ENCODE measurements at places on chromosomes 1 and 21.

DNA sequence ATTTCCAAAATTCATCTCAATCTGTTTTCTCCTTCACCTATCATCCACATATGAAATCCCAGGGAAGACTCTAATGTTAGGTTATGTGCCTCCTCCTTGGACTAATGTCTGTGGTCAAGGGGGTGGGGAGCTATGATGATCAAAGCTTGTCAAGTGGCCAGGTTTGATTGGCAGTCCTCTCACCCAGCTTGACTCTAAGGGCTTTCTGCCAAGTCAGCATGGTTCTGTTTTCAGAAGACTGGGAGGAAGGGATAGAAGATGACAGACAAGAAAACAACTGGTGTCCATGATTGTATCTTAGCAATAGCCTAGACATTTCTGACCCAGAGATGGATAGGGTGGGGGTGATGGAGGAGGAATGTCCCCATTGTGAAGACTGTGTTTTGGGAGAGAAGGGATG lies 9.1 kb upstream of the THEM5 start:
- H3K36me3 ChIP-seq, result no peaks in the 10 kb centered on the region
- no peaks in the 10 kb centered on the region for H3K27me3 ChIP-seq
- H3K4me3 ChIP-seq, result no peak overlapping the region
- H3K4me1 ChIP-seq, result no peaks in the 10 kb centered on the region
- H3K27ac ChIP-seq, result no peak overlapping the region
- no peak for DNase-seq

GRCh38 chr1:172154551-172154950 lies 265.9 kb upstream of the C1orf105 start:
- DNase-seq, result no peak
- H3K36me3 ChIP-seq, result no peaks in the 10 kb centered on the region
- H3K27ac ChIP-seq, result peak overlapping the region; percentile 8

- no peaks in the 10 kb centered on the region for H3K36me3 ChIP-seq
- no peak overlapping the region for H3K27ac ChIP-seq
- no peaks in the 10 kb centered on the region for H3K27me3 ChIP-seq
Observed at GRCh38 chr1:10901091-10901890, 104.8 kb upstream of the CASZ1 start.

GRCh38 chr1:3018576-3018975 lies 2.7 kb upstream of the ACTRT2 start:
- H3K4me3 ChIP-seq, result no peak overlapping the region
- no peak for DNase-seq
- H3K27me3 ChIP-seq, result peaks cover 27% of the 10 kb centered on the region
- H3K27ac ChIP-seq, result no peak overlapping the region
- no peaks in the 10 kb centered on the region for H3K36me3 ChIP-seq

DNA sequence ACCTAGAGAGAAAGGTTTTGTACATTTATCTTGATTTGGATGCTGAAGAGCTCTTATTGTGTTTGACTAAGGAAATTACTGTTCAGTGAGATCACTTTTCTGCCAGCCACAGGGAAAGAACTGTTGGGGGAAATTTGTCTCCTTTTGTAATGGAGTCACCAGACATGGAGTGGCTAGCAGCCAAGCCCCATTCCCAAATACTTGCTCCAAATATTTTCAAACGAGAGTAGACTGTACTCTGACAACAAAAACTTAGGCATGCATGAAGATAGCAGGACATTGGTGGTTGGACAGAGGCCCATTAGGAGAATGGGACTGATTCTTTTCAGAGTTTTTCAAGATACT lies 21.1 kb downstream of the IPO9 start:
- no peaks in the 10 kb centered on the region for H3K4me1 ChIP-seq
- H3K27me3 ChIP-seq, result no peaks in the 10 kb centered on the region
- no peak overlapping the region for H3K4me3 ChIP-seq
- peaks cover 74% of the 10 kb centered on the region for H3K36me3 ChIP-seq
- DNase-seq, result no peak

GRCh38 chr21:32806810-32807386 lies 35.3 kb upstream of the PAXBP1 start:
- no peaks in the 10 kb centered on the region for H3K4me1 ChIP-seq
- no peaks in the 10 kb centered on the region for H3K36me3 ChIP-seq
- H3K4me3 ChIP-seq, result no peak overlapping the region
- no peak overlapping the region for H3K27ac ChIP-seq
- DNase-seq, result no peak

DNA sequence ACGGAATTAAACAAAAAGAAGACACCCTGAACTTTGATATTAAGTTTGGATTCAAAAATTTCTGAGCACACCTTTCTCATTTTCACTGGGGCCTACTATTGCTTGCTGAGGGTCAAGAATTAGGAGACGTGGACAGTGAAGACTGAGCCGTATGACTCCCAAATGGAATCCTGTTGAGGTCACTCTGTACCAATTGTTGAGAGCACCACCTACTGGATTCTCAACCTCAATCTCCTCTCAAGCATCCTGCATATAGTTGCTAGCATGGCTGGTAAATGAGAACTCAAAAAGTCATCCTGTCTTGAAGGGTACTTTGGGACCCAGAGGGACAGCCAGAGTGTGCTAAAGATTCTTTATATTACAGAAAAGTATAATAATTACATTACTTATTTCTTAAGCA lies 20.2 kb upstream of the MTR start:
- H3K4me3 ChIP-seq, result no peak overlapping the region
- no peaks in the 10 kb centered on the region for H3K4me1 ChIP-seq
- no peaks in the 10 kb centered on the region for H3K36me3 ChIP-seq
- no peak overlapping the region for H3K27ac ChIP-seq
- peaks cover 19% of the 10 kb centered on the region for H3K27me3 ChIP-seq

- no peak overlapping the region for H3K27ac ChIP-seq
- H3K4me3 ChIP-seq, result no peak overlapping the region
Observed at GRCh38 chr1:170513138-170513537, 18.8 kb upstream of the GORAB start.

GRCh38 chr21:14306126-14306907 lies 76.6 kb downstream of the HSPA13 start:
- DNase-seq, result no peak
- no peaks in the 10 kb centered on the region for H3K36me3 ChIP-seq
- no peaks in the 10 kb centered on the region for H3K4me1 ChIP-seq
- H3K27me3 ChIP-seq, result no peaks in the 10 kb centered on the region
- no peak overlapping the region for H3K27ac ChIP-seq

- H3K36me3 ChIP-seq, result no peaks in the 10 kb centered on the region
- DNase-seq, result no peak
- H3K27me3 ChIP-seq, result peaks cover 8% of the 10 kb centered on the region
- no peaks in the 10 kb centered on the region for H3K4me1 ChIP-seq
- no peak overlapping the region for H3K4me3 ChIP-seq
Observed at GRCh38 chr21:35896060-35896459, 164.3 kb downstream of the SETD4 start.

DNA sequence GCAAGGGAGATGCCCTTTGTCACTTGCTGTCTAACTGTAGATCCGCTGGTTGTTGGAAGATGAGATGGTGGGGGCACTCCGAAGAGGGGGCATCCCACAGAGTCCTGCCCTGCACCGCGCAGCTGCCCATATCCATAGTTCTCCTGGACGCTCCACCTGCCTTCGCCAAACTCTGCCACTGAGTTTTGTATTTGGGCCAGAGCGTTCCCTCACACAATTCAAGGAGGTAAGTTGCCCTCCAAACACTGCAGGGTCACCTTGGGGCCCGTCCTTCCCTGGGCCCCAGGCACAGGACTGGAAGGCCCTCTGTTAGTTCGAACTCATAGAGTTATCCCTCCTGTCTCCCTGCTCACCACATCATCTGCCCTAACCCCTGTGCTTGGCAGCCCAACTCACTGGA lies 22.1 kb downstream of the HYI start:
- H3K27me3 ChIP-seq, result no peaks in the 10 kb centered on the region
- H3K4me1 ChIP-seq, result no peaks in the 10 kb centered on the region
- H3K36me3 ChIP-seq, result peaks cover 30% of the 10 kb centered on the region
- H3K4me3 ChIP-seq, result no peak overlapping the region
- no peak overlapping the region for H3K27ac ChIP-seq

- no peaks in the 10 kb centered on the region for H3K36me3 ChIP-seq
- H3K4me3 ChIP-seq, result no peak overlapping the region
- no peaks in the 10 kb centered on the region for H3K4me1 ChIP-seq
Observed at GRCh38 chr1:201172326-201172725, 18.1 kb upstream of the TMEM9 start.

DNA sequence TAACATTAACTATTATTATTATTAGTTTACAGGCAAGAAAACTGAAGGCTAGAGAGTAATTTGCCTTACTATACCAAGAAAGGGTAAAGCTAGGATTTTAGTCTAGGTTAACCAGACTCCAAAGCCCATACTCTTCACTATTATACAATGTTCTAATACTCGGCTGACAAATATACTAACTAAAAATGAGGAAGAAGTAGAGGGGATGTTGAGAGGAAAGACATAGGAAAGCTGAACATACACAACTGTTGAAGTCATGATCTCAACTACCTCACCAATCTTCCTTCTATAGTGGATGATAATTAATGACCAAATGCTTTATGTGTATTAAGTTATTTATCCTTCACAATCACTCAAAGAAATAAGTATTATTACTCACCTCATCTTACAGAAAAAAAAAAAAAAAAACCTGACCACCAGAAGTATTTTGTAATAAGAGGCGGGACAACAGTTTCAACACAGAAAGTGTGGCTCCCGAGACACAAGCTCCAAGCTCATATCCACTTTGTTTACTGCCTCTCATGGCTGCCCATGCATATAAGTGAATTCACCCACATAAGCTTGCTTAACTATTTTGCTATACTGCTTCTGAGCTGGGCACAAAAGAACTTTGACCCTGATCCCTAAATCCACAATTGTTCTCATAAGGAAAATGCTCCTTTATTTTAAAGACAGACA lies 78.0 kb downstream of the USP1 start:
- H3K27ac ChIP-seq, result no peak overlapping the region
- H3K36me3 ChIP-seq, result no peaks in the 10 kb centered on the region
- no peak for DNase-seq
- H3K27me3 ChIP-seq, result no peaks in the 10 kb centered on the region

GRCh38 chr1:232509570-232509969 lies 120.4 kb downstream of the SIPA1L2 start:
- no peak overlapping the region for H3K27ac ChIP-seq
- DNase-seq, result no peak
- no peaks in the 10 kb centered on the region for H3K27me3 ChIP-seq
- no peaks in the 10 kb centered on the region for H3K4me1 ChIP-seq
- no peak overlapping the region for H3K4me3 ChIP-seq
- H3K36me3 ChIP-seq, result no peaks in the 10 kb centered on the region

GRCh38 chr1:178371933-178372388 lies 124.8 kb downstream of the CLEC20A start:
- no peaks in the 10 kb centered on the region for H3K4me1 ChIP-seq
- no peak overlapping the region for H3K4me3 ChIP-seq
- no peak for DNase-seq
- no peaks in the 10 kb centered on the region for H3K27me3 ChIP-seq

- no peak for DNase-seq
- no peak overlapping the region for H3K27ac ChIP-seq
- no peaks in the 10 kb centered on the region for H3K27me3 ChIP-seq
- H3K4me3 ChIP-seq, result no peak overlapping the region
- H3K4me1 ChIP-seq, result no peaks in the 10 kb centered on the region
- no peaks in the 10 kb centered on the region for H3K36me3 ChIP-seq
Observed at GRCh38 chr1:109993885-109994284, 9.3 kb downstream of the AHCYL1 start.

- H3K4me1 ChIP-seq, result no peaks in the 10 kb centered on the region
- H3K27me3 ChIP-seq, result no peaks in the 10 kb centered on the region
- H3K27ac ChIP-seq, result no peak overlapping the region
- DNase-seq, result no peak
- no peak overlapping the region for H3K4me3 ChIP-seq
- H3K36me3 ChIP-seq, result no peaks in the 10 kb centered on the region
Observed at GRCh38 chr1:185603158-185603557, 131.0 kb upstream of the HMCN1 start.

DNA sequence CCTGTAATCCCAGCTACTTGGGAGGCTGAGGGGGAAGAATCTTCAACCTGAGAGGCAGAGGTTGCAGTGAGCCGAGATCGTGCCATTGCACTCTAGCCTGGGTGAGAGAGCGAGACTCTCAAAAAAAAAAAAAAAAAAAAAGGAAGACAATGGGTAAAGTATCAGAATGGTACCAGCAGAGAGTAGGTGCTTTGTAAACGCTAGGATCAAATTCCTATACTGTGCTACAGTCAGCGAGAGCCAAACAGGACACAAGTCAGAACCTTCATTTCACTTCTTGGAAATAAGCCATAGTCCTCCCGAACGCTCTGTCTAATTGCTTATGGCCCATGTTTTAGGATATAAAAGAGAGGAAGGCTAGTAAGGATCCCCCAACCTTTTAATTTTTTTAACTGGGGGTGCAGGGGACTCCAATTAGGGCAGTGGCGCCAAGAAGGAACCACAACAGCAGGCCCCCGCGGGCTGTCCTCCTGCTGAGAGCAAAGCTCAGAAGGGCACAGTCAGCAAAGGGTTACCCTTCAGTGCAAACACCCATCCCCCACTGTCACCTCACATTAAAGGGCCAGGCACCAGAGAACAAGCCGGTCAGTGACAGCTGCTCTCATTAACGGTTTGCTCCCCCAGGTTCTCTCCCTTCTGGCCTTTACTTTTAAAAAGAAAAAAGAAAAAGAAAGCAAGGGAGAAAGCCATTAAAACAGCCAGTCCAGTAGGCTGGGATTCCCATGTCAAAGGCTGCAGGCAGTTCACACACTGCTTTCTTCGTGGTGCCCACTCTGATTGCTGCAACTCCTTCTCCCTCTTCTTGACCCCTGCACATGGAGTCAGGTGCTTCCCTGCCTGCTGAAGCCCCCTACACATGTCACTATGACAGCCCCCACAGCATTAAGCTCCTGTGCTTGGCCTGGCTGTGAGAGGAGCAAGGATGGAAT lies 69.4 kb downstream of the PLPP3 start:
- DNase-seq, result no peak
- no peak overlapping the region for H3K27ac ChIP-seq
- no peaks in the 10 kb centered on the region for H3K27me3 ChIP-seq
- no peak overlapping the region for H3K4me3 ChIP-seq
- no peaks in the 10 kb centered on the region for H3K4me1 ChIP-seq
- no peaks in the 10 kb centered on the region for H3K36me3 ChIP-seq

DNA sequence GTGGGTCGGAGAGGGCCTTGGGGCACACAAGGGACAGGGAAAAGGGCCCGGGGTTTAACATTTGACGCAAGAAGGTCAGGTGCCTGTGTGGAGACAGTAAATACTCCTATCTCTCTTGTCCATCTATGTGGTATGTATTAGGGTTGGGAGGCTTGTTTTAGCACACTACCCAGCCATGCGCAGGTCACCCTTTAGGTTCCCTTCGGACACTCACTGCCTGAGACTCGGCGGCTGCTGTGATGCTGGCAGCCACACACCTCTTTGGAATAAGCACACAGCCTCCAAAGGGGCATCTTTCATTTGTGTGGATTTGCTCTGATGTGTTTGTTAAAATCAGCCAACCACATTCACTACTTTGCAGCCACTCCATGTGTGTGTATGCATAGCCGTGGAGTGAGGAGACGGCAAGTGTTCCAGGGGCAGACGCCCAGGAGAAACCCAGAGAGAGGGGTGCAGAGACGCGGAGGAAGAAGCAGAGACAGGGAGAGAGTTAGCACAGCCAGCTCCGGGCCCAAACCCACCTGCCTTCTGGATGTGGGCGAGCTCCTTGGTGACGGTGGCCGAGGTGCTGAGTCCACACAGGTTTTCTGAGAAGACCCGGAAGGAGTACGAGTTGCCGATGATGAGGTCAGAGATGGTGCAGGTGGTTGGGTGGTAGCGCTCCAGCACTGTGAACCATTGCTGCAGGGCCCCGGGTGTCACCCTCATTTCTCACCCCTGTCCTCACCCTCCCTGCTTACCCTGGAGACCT lies 5.7 kb downstream of the MYBPH start:
- H3K36me3 ChIP-seq, result no peaks in the 10 kb centered on the region
- H3K4me3 ChIP-seq, result no peak overlapping the region
- H3K27ac ChIP-seq, result no peak overlapping the region
- H3K4me1 ChIP-seq, result no peaks in the 10 kb centered on the region
- no peak for DNase-seq
- no peaks in the 10 kb centered on the region for H3K27me3 ChIP-seq
